DMS 273 treated with DMSO at 0.1 percent for 48 hours (cell line): ENCODE measurements at places on chromosomes 12 and 14.

DNA sequence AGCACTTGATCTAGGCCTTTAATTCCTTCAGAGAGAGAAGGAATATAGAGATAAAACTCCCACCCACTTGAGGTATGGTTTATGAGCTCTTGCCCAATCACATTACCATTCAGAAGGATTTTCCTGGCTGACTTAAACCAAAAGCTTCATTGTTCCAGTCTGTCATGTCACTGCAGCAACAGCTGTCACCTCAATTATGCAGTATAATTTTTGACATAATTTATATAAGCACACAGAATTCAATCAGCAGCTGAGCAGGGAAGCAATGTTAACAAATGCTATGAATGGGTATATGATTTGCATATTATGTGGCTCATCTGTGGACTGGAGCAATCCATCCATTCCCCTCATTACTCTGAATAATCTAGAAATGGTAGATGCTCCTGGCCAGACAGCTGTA, 40.3 kb downstream of the CBX5 start:
- DNase-seq, result no peak

- DNase-seq, result peak; percentile 3
Observed at GRCh38 chr12:84842406-84843013, 70.1 kb downstream of the SLC6A15 start.

DNA sequence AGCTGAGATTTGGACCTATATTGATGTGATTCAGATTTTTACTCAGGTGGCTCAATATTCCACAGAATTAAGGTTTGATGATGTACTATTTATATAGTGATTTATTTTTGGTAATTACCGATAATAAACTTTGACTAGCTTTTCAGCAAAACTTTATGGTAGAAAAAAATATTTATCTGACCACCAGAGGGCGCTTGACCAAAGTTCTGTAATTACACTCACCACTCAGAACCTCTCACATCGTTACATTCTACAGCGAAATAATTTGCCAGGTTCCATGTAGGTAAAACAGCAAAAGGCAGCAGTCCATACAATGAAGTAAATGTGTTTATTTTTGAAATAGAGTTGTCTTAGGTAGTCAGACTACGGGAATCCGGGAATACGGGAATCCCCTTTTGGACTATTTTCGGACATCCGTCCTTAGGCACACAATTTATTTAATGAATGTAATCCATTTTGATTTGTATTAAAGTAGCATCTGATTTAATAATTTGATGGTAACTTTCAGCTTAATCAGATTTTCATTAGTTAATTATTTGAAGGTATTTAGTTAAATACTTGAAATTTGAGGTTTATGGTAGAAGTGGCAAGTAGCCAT, 143.0 kb upstream of the DDHD1 start:
- DNase-seq, result no peak

DNA sequence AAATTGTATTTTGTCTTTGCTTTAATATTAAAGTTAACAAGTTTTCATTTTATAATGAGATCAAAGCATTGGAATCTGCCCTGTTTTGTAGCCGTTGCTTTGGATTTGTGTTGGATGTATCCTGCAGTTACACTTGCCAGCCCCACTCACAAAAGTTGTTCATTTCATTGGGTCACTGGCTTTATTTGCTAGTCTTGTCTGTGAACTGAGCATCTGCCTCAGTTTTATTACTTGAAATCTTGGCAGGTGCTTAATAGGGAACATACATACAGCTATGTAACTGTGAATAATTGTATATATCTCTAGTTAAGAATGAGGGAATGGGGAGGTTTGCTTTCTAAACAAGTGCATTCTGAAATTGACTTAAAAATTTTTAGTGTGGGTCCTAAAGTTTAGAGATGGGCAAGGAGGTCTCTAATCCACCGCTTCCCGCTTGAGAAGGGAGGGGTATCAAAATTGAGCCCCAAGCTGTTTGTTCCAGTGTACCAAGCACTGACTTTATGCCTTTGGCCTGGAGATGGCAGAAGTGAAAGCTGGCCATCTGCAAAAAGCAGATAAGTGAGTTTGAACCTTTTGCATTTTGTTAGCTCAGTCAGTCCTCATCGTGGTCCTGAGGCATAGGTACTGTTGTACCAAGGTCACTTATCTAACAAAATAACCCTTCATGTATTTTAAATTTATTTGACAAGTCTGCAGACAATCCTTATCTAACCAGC, 9.3 kb downstream of the EIF5 start:
- no peak for DNase-seq

- DNase-seq, result no peak
Observed at GRCh38 chr14:52003324-52003723, 14.0 kb downstream of the RTRAF start.

DNA sequence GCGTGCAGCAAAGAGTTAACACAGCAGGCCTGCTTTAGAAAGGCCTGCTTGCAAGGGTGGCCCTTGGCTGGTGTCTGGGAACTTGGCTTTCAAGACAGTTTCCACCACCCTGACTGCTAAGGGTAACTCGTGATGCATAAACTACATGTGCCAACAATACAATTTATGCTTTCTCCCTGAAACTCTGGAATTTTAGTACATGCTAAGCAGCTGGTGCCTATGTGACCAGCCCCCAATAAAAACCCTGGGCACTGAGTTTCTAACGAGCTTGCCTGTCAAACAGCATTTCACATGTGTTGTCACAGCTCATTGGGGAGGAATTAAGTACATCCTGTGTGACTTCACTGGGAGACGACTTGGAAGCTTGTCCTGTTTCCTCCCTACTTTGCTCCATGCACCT, 133.1 kb downstream of the SLC5A8 start:
- DNase-seq, result no peak

DNA sequence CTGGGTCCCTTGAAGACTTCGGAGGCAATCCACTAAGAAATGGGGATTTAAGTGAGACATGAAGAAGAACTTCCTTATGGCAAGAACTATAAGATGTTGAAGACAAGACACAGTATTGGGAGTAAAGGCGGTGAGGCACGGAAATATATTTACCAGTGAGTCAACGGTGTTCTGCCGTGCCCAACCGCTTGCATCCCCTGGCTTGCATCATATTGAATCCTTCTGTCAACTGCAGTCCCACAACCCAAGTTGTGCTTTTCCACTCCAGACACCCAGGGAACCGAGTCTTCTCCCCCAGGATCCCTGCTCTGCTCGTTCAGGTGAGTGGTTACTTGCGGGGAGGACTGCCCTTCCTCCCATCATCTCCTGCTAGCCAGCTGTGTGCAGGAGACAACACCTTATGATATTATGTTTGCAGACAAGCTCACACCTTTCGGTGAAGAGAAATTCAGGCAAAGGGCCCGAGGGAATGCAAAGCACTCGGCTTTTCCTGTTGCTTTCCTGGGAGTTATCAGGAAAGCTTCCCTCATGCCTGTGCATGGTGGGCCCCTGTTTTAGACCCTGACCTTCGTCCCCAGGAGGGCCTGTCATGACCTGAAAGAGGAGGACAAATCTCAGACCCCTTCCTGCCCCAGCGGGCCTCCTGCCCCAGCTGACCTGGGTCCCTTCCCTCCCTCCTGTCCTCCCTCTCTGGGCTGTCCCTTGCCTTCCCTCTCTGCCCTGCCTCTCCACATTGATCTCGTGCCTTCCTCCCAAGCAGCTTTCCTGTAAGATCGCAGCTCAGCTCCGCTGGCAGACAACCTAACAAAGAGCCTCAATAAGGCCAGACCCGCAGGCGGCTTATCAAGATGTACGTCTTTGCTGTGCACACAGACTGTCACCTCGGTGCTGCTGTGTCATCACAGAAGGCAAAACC, 4.3 kb upstream of the LRTM2 start:
- no peak for DNase-seq

DNA sequence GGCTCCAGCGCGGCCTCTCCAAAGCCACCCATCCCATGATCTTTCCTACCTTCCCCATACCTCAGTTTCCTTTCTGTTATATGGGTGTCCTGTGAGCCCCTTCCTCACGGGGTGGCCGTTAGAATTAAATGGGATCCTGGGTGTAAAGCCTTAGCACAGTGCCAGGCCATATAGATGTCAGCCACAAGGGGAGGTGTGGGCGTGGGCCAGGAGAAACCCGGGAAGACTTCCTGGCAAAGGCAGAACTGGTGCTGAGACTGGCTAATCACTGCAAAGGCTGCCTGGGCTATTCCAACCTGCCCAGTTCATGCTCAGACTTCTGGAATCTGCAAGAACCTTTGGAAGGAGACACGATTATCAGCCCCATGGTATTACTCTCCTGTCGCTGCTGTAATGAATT, 11.0 kb upstream of the NCOR2 start:
- DNase-seq, result no peak

DNA sequence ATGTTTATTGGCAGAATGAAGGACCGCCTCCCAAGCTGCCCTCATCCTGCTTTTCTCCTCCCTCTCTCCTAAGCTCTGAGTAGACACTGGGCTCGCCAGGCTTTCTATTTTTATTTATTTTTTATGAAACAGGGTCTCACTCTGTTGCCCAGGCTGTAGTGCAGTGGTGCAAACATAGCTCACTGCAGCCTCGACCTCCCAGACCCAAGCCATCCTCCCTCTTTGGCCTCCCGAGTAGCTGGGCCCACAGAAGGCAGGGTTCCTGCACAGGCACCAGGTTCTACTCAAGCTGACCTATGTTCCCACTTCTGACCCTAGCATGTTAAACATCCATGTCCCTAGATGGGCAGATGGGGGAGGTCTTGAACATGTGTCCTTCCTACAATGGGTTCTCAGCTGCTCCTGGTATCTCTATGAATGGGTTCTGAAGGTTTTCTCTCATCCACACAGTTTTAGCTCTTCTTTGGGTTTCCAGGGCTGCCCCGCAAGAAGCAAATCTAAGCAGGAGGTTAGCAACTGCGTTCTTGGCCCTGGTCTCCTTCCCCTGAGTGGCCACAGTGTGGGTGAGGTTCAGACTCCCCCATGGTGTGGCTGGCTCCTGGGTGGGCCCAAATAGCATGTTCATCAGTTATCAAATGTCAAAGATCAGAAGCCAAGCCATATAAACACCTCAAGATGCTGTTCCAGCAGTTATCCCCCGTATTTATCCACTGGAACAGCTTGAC, 167.3 kb downstream of the ZFP36L1 start:
- no peak for DNase-seq

GRCh38 chr12:56086096-56086495, 6.1 kb downstream of the ERBB3 start:
- DNase-seq, result no peak

DNA sequence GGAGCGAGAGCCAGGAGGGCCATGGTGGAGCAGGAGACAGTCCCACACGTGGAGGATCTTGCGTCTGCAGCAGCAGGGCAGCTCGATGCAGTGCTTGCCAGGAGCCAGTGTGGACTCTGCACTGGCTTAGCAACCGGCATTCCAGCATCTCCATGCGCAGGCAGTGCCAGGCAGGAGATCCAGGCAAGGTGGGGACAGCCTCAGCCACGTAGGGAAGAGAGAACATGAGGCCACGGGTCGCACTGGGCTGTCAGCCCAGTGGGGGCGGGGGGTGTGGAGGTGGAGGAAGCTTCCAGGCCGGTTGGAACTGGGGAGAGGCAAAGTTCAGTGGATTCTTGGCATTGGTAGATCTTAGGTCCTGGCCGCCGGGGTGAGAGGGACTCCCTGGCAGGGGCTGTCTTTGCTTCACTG, 121.0 kb upstream of the EVL start:
- DNase-seq, result no peak

DNA sequence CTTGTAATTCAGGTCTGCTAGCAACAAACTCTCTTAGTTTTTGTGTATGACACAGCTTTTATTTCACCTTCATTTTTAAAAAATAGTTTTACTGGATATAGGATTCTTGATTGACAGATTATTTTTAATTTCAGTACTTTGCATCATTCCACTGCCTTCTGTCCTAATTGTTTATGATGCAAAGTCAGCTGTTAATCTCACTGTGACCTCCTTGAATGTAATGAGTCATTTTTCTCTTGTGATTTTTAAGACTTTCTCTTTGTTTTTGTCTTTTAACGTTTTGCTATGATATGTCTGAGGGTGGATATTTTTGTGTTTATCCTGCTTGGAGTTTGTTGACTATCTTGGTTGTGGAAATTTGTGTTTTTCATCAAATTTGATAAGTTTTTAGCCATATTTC, 126.3 kb upstream of the FBXO33 start:
- DNase-seq, result no peak

DNA sequence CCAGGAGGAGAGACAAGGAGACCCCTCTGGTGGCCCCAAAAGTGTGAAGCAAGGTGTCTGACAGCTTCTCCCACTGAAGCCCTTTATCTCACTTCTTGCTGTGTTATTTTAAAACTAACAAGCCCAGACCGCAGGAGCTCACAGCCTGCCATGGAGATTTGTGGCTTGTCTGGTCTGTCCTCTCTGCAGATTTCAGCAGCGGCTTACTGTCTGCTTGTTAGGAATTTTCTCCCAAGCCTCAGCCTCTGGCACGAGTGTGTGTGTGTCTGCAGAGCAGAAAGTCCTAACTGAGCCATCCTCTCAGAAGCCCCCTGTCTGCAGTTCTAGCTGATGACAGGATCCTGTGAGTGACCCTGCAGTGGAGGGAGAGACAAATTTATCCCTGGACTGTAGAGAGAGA, 87.9 kb upstream of the HSPB8 start:
- DNase-seq, result no peak

- DNase-seq, result no peak
Observed at GRCh38 chr14:106436310-106436905, 910.0 kb downstream of the TMEM121 start.

GRCh38 chr12:5437182-5437583, 5.3 kb downstream of the NTF3 start:
- no peak for DNase-seq

GRCh38 chr12:79552192-79552591, 138.6 kb downstream of the PAWR start:
- DNase-seq, result no peak

- DNase-seq, result no peak
Observed at GRCh38 chr12:103519632-103520031, 23.9 kb upstream of the C12orf42 start.

DNA sequence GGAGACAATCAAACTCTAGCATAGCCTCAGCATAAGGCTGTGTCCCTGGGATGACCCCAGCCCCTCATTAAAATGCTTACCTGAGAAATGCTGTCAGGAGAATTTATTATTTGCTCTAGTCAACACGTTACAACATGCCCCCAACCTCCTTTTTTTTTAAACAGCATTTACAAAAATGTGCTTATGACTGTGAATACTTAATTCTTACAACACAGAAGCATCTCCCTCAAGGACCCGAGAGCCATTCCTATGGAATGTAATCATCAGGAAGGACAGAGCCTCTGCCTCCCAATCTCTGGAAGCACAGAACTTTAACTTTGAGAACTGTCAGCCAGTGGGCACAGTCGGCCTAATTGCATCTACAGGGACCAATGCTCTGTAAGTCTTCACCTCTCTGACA, 136.6 kb upstream of the OVCH1 start:
- DNase-seq, result no peak

- no peak for DNase-seq
Observed at GRCh38 chr14:75301666-75302325, 23.2 kb downstream of the FOS start.

DNA sequence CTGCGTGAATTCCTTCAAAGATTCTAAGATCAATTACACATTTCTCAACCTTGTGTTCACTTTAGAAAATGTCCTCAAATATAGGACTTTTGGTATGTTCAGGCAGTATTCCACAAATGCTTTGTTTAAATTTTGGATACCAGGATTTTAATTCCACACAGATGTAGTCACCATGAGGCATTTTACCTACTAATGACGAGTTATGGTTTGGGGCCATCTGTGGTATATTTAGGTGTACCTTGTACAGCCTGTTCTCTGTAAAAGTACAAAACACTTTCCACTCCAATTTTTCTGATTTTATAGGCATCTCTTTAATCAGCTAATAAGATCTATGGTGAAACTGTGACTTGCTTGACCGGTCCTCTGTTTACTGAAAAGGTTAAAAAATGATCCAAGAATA, 275.7 kb upstream of the PRICKLE1 start:
- no peak for DNase-seq
